Activated CD8-positive, alpha-beta memory T cell treated with anti-CD3 and anti-CD28 coated beads for 4 hours (primary cell): ENCODE measurements at places on chromosomes 6 and 20.

- DNase-seq = no peak
Observed at GRCh38 chr6:152978058-152978457, 4.8 kb downstream of the FBXO5 start.

DNA sequence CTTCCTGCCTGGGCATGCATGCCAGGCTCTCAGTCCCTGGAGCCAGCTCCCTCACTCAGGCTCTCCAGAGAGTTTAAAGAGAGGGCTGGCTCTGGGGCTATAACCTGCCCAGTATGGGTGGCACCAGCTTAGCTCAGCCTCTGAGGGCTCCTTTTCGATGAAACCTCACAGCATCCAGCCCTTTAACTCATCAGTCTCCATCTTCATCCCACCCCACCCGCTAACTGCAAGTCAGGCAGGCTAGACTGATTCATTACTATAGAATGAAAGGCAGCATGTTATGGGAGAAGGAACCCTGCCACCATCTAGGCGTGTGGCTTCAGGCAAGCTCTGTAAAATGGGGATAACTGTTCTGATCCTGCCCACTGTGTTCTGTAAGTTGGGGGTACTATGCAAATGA is 53.5 kb downstream of the RAB44 start:
- no peak for DNase-seq

GRCh38 chr6:41836660-41837052 is 49.2 kb downstream of the TOMM6 start:
- no peak for DNase-seq

- no peak for DNase-seq
Observed at GRCh38 chr20:14197097-14197496, 140.3 kb downstream of the FLRT3 start.

- no peak for DNase-seq
Observed at GRCh38 chr6:157909282-157909664, 72.4 kb upstream of the SYNJ2 start.

DNA sequence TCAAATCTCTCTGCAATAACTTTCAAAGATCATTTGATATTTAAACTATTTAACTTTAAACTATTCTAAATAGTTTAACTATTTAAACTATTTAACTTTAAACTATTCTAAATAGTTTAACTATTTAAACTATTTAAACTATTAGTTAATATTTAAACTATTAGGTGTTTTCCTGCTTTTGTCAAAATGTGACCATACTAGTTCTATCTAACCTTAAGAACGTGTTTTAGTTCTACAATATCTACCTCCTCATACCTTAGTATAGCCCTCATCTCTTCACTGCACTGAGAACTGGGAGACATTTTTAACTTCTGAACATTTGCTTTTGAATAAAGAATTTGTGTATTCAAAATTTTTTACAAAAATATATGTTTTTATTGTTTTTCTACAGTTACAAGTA is 429.1 kb downstream of the ADGRB3 start:
- DNase-seq = no peak

- no peak for DNase-seq
Observed at GRCh38 chr6:68701159-68701558, 66.1 kb downstream of the ADGRB3 start.

- DNase-seq = no peak
Observed at GRCh38 chr6:120826253-120826652, 508.0 kb downstream of the TBC1D32 start.
